ENCODE measurements at places on chromosomes 12 and 14. TPM values are rescaled to one million over a fixed set of nuclear protein-coding genes. Genes with fewer than 3 reads are reported as not detected.

The KLRD1 gene
- total RNA-seq: 0.59 TPM

- H3K27me3 ChIP-seq: no peaks in the 10 kb centered on the region
- H3K36me3 ChIP-seq: no peaks in the 10 kb centered on the region
- no peak overlapping the region for H3K27ac ChIP-seq
Observed at GRCh38 chr14:79575032-79575431, 636.3 kb downstream of the DIO2 start.

DNA sequence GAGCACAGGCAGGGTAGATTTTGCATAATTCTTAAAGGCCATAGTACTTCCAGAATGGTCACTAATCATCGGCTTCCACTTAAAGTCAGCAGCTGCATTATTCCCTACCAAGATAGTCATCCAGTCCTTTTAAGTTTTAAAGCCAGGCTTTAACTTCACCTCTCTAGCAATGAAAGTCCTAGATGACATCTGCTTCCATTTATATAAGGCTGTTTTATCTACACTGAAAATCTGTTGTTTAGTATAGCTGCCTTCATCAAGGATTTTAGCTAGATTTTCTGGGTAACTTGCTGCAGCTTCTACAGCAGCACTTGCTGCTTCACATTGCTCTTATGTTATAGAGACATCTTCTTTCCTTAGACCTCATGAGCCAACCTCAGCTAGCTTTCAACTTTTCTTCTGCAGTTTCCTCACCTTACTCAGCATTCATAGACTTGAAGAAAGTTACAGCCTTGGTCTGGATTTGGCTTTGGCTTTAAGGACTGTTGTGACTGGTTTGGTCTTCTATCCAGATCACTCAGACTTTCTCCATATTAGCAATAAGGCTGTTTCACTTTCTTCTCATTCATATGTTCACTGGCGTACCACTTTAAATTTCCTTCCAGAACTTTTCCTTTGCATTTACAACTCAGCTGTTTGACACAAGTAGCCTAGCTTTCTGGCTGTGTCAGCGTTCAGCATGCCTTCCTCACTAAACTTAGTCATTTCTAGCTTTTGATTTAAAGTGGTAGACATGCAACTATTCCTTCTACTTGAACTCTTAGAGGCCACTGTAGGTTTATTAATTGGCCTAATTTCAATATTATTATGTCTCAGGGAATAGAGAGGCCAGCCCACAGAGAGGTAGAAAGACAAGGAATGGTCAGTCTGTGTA lies 209.9 kb upstream of the GARIN2 start:
- H3K4me1 ChIP-seq: no peaks in the 10 kb centered on the region
- no peak overlapping the region for H3K27ac ChIP-seq
- no peaks in the 10 kb centered on the region for H3K27me3 ChIP-seq
- H3K36me3 ChIP-seq: no peaks in the 10 kb centered on the region
- DNase-seq: no peak

DNA sequence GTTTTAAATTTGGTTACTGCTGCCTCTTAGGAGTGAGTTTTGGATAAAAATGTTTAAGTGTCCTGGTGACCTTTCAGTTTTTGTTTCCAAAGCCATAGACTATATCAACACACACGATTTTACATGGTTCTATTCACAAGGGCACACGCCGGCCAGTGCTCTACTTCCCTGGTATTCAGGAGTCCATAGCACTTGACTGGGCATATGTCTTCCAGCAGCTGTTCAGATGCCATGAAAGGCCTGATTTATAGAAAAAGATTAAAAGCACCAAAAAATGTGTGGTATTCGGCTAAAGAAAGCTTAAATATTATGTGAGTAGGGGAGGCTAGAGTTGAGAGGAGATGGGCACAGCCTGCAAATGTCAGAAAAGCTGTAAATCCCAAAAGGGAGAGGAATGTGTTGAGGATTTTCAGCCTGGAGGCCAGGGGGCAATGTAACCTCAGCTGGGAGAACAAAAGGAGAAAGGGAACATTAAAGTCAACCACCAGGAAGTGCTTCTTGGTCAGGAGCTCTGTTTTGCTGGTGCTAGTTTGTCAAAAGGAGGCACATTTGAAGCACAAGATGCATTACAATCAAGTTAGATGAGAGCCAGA lies 478.4 kb downstream of the RAD51B start:
- H3K4me3 ChIP-seq: no peak overlapping the region
- H3K27ac ChIP-seq: no peak overlapping the region
- no peaks in the 10 kb centered on the region for H3K36me3 ChIP-seq
- peak; percentile 64 for DNase-seq

DNA sequence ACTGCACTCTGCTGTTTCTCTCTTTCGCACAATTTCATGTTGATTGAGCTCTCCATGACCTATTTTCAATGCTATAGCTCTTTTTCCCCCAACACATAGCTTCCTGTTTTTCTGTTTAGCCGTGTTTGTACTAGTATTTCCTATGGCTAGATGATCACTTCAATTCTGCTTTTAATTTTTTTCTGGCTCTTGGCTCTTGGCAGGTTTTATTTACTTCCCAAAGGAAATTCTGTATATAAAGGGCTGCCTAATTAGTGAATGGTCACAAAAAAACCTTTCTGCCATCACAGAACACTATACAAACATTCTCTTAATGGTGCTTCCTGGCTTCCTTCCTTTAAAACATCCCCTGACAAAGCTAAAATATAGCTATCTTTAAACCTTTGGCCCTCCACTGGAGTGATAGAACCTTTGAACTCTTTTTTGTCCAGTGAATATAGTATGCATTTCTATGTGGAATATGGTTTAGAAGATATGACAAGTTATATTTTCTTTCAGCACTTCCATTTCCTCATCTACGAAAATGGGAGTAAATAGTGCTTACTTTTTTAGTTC lies 88.2 kb downstream of the RASSF9 start:
- DNase-seq: no peak
- no peak overlapping the region for H3K27ac ChIP-seq
- H3K4me3 ChIP-seq: no peak overlapping the region
- H3K4me1 ChIP-seq: no peaks in the 10 kb centered on the region
- H3K27me3 ChIP-seq: no peaks in the 10 kb centered on the region
- no peaks in the 10 kb centered on the region for H3K36me3 ChIP-seq

All from endodermal cell (in vitro differentiated cells).